ENCODE measurements at places on chromosomes 12 and 14.

DNA sequence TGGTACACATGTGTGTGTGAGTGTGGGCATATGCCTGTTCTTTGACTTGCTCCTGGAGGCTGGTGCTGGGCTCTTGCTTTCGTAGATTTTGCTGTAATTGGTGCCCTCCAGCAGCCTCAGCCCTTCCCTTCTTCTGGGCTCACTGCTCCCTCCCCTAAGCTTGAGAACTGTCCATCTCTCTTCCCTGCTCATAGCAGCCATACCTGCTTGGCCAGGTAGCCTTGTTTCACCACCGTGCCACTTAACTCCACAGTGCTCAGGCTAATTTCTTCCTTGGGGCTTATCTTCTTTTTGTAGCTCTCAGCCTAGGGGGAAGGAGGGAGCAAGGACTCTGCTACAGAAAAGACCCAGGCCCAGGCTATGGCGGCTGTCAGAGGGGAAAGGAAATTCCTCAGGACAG, 19.8 kb downstream of the PLEK2 start:
- no peak for DNase-seq

DNA sequence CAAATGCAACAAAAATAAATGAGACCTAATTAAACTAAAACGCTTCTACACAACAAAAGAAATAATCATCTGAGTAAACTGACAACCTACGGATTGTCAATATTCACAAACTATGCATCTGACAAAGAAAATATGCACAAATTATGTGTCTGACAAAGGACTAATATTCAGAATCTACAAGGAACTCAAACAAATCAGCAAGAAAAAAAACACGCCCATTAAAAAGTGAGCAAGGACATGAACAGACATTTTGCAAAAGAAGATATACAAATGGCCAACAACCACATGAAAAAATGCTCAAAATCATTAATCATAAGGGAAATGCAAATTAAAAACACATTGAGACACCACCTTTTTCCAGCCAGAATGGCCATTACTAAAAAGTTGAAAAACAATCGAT, 37.0 kb downstream of the BLTP3B start:
- no peak for DNase-seq

GRCh38 chr12:69002969-69003368, 70.0 kb upstream of the CPM start:
- no peak for DNase-seq

DNA sequence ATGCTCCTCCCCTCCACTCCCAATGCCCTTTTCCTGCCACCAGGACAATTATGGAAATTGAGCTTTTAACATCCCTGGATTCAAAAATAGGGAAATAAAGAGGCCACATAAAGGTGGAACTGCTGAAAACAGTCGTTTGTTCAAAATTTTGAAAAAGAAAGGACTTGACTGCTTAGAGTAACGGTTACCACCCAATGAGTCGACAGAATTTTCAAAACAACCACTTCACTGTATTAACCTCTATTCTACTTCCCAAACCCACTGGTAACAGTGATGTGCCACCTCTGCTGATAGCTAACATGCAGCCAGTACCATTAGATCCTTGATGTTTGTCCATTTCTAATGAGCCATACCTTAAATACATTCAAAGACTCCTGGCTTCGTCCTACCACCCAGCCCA, 4.9 kb downstream of the ST8SIA1 start:
- no peak for DNase-seq

- no peak for DNase-seq
Observed at GRCh38 chr12:9944391-9944790, 12.2 kb upstream of the CLEC2A start.
